Endothelial cell (in vitro differentiated cells): ENCODE measurements at places on chromosomes 2 and 18. TPM values are rescaled to one million over a fixed set of nuclear protein-coding genes. Genes with fewer than 3 reads are reported as not detected.
A peak's percentile ranks its signal among the peaks of the same experiment; 100 is the strongest.

The ALK gene
- 0.05 TPM for total RNA-seq

The NYAP2 gene
- total RNA-seq, result not detected

The IKZF2 gene
- 4.0 TPM for total RNA-seq

The ELOA2 gene
- total RNA-seq, result not detected

The ASB18 gene
- not detected for total RNA-seq

The TEX44 gene
- total RNA-seq, result not detected

DNA sequence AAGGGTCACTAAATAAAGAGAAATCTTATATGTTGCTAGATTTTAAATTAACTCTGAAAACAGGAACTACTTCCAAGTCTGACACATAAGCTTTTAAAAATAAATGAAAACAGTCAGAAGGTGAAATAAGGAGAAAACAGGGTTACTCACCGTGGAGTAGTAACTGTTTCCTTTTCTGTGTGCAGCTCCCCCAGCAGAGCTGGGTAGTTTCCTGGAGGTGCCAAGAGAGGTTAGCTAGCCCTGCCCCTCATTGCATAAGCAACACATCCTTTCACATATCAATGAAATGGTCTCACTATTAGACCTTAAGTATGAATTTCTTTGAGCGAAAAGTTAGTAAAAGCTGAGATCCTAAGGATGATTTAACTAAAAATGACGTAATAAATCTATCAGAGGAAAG is 54.0 kb upstream of the GPR75 start:
- DNase-seq, result peak; percentile 11

DNA sequence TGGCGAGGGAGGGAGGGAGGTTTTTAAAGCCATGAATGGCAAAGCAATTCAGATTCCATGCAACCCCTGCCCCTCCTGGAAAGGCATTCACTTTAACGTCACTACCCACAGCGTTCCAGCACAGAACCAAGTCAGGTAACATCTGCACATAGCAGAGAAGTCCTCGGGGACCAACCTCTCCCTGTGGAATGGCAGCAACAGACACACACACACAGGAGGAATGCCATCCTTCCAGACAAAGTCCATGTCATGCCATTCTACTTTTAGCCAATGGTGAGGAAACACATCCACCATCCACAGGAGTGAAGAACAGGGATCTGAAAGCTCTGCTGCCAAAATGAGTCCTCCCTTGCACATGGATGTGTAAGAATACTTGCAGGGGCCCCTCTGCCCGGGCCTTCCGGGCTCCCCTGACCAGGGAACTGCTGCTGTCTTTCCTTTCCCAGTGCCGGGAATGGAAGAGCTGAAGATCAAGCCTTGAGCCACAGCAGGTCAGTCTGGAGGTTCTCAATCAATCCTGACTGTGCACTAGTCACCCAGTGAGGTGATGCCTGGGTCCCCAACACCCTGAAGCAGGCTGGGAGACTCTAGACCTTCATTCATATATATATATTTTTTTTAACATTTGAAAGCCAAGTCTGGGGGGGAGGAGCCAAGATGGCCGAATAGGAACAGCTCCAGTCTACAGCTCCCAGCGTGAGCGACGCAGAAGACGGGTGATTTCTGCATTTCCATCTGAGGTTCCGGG is 63.7 kb downstream of the UXS1 start:
- no peak for DNase-seq

DNA sequence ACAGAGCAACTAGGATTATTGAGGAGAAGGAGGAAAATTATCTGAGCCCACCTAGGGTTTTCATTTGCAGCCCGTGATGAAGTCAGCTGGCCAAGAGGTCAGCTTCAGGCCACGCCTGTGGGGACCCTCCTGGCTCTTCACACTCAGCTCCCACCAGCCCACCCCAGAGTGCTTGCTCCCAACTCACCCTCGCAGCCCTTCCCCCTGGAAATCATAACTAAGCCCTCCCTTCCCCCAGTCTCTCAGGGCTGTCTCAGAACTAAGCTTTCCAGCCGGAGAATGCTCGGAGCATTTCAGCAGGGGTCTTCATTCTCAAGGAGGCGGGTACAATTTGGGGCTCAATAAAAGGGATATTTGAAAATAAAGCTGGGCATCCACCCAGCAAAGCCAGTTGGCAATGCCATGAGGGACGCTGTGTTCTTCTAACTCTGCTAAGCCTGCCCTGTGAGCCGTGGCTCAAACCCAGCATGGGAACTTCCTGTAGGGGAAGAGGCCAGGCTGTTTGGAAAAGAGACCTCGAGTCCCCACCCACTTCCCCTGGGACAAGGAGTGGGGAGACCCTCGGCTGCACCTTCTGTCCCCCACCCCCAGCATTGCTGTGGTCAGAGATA is 194.9 kb downstream of the CTIF start:
- DNase-seq, result no peak

DNA sequence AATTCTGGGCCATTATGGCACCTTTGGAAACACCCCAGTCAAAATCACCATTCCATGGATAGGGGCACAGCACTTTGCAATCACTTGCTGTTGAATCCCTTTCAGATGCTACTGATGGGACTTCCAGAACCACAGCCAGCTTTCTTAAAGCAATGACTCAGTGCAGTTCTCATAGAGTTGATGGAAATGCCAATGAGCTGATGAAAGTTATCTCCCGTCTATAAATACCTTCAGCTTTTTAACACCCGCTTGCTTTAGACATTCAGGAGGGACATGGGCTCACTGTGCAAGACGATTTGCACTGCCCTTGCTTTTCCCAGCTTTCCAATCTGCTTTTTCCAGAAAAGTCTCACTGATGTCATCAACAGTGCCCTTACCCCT is 66.7 kb upstream of the RPL31 start:
- no peak for DNase-seq

The ABCG8 gene
- not detected for total RNA-seq

The SCYGR2 gene
- total RNA-seq, result not detected

The CXCR4 gene
- 255 TPM for total RNA-seq

DNA sequence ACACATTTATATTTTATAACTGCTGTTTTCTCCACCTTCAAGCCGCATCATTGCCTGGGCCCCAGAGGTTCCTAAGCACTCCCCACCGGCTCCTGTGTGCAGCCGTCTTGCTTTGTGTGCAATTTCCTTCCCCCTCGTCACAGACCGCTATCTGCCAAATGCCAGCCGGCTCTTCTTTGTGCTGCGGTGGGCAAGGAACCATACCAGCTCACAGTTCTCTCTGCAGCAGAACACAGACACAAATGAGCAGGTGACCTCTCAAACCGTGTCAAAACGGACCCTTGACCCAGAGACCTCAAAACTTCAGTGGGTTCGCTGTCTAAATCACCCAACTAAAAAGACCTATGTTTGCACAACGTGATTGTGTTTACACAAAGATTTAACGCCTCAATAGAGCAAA is 58.2 kb downstream of the KLF7 start:
- DNase-seq, result no peak
